ELR (cell line): ENCODE measurements at places on chromosomes 7 and 10.

DNA sequence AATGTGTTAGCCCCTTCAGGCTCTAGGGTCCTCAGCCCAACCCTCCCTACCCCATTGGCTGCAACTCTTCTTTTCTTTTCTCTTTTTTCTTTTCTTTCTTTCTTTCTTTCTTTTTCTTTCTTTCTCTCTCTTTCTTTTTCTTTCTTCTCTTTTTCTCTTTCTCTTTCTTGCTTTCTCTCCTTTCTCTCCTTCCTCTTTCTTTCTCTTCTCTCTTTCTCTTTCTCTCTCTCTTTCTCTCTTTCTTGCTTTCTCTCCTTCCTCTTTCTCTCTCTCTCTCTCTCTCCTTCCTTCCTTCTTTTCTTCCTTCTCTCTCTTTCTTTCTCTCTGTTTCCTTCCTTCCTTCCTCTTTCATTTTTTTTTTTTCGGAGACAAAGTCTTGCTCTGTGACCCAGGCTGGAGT, 458.9 kb downstream of the TYW1 start:
- no peak for DNase-seq

GRCh38 chr10:103789771-103790201, 65.6 kb downstream of the SH3PXD2A start:
- DNase-seq = no peak

GRCh38 chr10:63133821-63134557, 861 bp downstream of the NRBF2 start:
- DNase-seq = peak; percentile 61

DNA sequence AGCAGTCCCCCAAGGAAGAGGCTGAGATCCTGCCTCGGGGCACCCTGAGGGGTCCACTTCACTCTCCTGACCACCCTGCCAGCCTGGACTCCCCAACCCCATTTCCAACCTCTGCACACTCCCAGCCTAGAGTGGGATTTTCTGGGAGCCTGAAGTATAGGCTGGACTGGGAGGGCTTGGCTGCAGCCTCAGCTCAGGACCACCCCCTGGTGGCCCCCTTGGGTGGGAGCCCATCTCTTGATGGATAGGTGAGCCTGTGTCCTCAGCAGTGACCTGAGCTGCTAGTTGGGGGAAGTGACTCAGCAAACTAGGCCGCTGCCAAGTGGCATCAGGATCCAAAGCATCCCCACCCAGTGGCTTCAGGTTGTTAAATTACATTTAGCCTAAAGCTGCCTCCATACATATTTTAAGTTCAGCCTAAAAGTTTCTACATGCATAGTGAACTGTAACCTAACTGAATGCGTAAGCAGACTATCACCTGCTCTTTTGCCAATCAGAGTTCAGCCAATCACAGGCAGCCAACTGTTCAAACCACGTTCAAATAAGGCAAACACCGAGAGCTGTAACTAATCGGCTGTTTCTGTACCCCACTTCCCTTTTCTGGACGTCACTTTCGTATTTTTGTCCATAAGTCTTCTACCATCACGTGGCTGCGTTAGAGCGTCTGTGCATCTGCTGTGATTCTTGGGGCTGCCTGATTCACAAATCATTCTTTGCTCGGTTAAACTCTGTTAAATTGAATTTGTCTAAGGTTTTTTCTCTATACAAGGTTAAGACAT, 144.0 kb downstream of the PLPP4 start:
- peak; percentile 33 for DNase-seq

- DNase-seq = no peak
These were observed 41.9 kb upstream of the FRMD4A start for GRCh38 chr10:14372606-14373005.

DNA sequence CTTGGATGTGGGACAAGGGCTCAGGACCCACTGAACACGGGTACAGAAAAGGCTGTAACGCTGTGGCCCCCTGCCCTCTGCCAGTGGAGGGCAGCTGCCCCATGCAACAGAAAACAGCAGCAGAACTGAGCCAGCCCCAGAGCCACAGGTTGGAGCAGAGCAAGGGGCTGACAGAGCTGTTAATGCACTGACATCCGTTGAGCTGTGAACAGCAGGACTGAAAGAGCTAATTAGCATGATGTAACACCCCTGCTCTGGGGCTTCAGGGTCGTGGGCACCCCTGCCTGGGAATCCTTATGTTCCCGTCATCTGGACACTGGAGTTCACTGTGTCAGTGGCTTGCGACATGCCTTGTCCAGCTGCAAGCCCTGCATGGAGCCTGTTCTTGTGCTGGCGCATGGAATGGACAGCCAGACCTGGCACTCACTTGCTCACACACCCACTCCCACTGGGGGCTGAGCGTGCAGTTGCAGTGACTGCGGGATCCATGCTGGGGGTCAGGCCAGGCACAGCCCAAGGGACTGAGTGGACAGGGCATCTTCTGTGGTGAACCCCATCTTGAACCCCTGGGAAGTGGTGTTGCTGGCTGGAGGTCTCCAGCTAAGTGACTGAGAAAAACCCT, 293.7 kb downstream of the DNAJB9 start:
- DNase-seq = no peak

GRCh38 chr10:28594406-28594805, 61.5 kb downstream of the WAC start:
- DNase-seq = no peak

- no peak for DNase-seq
These were observed 222.0 kb upstream of the ZMIZ1 start for GRCh38 chr10:78846760-78847159.

DNA sequence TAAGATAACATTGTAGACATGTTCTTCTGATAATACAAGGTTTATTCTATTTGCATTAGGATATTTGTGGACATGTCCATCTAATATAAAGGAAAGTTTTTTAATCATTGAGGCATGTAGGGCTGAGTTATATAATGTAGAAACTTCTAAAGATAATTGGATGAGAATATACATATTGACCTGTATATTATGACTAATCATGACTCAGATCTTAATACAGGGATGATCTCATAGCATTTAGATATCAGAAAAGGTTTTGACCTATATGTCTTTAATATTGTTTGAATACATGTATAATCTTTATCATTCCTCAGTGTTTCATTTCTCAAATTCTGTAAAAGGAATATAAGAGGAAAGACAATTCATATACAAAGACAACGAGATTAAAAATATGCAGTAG, 39.2 kb downstream of the CD36 start:
- peak; percentile 61 for DNase-seq

DNA sequence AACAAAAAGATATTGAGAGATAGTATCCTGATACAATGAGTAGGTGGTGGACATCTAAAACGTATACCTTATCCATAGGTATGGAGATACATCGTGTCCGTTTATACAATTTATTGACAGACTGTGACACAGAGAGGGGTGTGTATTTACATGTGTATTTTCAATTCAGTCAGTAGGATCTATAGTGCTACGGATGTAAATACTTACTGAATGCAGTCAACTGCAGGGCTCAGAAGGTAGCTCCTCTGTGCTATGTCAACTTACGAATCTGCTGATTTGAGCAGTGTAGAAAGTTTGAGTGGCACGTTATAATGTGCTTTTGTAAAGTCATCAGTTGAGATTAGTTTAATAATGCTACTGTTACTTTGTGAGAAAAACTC, 626 bp downstream of the ZNF804B start:
- DNase-seq = no peak

GRCh38 chr10:60208676-60209269, 180.9 kb downstream of the ANK3 start:
- DNase-seq = peak; percentile 58

DNA sequence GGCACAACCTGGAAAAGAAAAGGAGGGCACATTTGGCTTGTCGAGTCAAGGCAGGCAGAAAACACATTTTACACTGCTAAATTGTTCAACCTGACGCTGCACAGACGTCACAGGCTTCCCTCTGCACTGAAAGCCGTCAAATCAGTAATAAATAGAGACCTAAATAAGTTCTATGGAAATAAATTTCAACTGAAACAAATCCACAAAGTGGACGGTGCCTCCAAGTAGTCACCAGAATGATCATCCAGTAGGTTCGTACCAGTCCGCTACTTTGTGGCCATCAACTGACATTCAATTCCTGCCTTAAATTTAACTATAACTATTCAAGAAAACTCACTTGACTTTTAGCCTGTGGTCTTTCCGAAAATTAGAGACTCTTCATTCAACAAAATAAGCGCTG, 49.0 kb downstream of the NPVF start:
- DNase-seq = no peak

DNA sequence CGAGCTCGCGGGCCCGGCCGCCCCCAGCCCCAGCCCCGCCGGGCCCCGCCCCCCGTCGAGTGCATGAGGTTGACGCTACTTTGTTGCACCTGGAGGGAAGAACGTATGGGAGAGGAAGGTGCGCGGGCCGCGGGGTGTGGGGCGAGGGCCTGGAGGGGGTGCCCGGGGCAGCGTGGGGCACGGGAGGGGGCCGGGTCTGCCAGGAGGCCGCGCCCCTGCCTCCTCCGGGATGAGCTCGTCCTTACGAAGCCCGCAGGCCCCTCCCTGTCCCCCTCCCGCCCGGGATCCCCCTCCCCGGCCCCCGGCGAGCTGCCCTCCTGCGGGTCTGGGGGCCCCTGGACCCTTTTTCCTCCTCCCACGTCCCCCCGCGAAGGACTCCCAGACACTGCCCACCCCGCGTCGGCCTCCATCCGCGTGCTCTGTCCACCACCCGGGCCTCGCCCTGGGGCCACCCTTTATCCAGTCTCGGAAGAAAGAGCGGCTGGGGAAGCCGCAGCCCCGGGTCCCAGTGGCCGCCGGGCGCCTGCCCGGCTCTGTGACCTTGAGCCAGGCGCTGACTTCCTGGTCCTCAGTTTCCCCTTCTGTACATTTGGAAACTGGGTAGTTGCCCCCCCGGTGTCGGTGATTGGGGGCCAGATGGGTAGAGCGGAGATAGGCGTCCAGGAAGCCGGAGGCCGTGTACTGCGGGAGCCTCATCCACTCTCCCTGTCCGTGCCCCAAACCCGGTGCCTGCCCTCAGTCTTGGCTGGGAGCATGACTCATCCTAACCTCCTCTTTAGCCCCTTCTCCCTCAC, 521 bp downstream of the LIMK1 start:
- peak; percentile 79 for DNase-seq

- peak; percentile 74 for DNase-seq
These were observed 10.5 kb downstream of the LSM5 start for GRCh38 chr7:32479574-32480200.

DNA sequence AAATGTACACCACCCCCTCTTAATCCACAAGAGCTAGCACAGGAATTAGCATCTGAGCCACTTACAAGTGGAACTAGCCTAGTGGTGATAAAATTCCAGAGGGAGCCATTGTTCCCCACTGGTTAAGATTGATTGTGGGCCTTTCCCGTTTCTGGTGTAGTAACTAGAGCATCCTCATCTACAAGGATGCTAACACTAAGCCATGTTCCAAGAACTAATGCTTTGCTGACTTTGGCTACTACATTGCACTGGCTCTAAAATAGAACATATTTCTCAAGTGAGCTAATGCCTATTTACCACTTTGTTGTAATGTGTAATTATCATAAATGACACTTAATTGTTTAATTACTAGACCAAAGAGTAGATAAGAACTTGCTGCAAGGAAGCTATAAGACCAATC, 143.7 kb downstream of the FZD1 start:
- no peak for DNase-seq

GRCh38 chr10:22849077-22849805, 78.6 kb upstream of the ARMC3 start:
- no peak for DNase-seq

DNA sequence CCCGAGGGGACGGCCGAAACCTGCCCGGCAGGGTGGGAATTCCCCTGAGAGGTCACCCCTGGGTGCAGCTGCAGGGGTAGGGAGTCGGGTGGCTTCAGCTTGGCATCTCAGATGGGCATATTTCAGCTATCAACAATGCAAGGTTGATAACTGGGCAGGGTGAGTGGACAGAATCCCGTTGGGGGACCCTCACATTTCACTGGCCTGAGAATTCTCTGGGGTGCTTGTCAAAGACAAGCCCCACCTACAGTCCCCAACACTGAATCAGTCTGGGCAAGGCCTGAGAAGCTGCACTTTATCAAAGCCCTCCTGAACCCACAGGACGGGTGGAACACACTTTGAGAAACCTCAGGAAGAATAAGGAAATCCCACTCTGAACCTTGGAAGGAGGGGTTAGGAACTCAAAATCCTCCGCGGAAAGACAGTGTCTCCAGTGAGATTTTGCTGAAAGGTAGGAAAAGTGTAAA, 3.1 kb downstream of the RGS10 start:
- no peak for DNase-seq

- no peak for DNase-seq
These were observed 99.5 kb downstream of the ELFN1 start for GRCh38 chr7:1769286-1770200.

DNA sequence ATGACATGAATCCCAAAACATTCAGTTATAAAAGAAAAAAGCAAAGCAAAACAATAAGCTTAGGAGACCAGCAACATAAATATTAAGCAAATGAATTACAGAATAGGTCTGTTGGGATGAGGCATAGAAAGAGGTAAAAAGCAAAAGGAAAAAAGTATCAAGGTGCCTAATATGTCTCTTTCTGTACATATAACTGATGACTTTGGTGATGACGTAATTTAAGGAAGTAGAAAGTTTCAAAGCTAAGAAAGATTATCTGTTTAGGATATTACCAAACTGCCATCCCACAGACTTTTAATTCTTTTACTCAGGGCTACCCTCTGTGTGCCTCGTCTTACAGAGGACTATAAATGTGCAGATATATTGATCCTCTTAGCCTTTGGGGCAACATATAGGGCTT, 1066.5 kb downstream of the SORCS3 start:
- no peak for DNase-seq

- no peak for DNase-seq
These were observed 20.9 kb downstream of the UROS start for GRCh38 chr10:125802131-125802530.

- peak; percentile 11 for DNase-seq
These were observed 1066.1 kb upstream of the SORCS1 start for GRCh38 chr10:108230478-108231170.

DNA sequence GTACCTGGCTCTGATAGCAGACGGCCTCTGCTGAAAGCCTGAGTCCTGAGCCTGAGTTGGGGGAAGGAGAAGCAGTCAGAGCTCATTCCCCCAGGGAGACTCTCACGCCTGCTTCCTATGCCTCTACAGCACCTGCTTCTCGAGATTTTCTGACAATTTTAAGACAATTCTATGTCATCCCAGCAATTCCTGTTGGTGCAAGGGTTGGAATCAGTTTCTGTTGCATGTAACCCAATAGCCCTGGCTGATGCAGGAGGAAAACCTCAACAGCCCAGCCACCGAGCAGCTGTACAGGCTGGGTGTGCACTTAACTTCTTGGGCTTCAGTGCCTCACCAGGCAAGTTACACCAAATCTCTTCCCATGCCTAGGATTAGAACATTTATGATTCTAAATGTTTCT, 134.7 kb downstream of the GLI3 start:
- no peak for DNase-seq

GRCh38 chr7:135843214-135843613, 94.6 kb upstream of the FAM180A start:
- DNase-seq = no peak

DNA sequence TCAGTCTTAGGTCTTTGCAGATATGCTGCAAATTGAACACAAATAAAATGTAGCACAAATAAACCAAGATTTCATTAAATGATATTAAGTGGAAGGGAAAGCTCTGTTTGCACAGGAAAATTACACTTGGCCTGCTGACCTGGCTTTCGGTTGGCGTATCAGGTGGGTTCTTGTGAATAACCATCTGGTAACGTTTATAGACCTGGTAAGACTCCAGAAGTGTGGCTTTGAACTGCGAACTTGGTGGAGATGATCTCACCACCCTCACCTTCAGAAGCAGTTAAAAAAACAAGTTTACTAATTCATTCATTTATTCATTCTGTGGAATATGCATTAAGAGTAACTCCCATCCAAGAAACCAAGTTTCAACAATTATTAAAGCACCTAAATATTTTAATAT, 28.1 kb downstream of the ATE1 start:
- DNase-seq = no peak

- no peak for DNase-seq
These were observed 204.6 kb upstream of the AGR3 start for GRCh38 chr7:17086403-17086802.
